ENCODE measurements at places on chromosomes 7 and 10.

- no peak for DNase-seq
These were observed 997.3 kb downstream of the REEP3 start for GRCh38 chr10:64518456-64518855.

- no peak for DNase-seq
These were observed 2.8 kb upstream of the COL1A2 start for GRCh38 chr7:94391726-94392392.

DNA sequence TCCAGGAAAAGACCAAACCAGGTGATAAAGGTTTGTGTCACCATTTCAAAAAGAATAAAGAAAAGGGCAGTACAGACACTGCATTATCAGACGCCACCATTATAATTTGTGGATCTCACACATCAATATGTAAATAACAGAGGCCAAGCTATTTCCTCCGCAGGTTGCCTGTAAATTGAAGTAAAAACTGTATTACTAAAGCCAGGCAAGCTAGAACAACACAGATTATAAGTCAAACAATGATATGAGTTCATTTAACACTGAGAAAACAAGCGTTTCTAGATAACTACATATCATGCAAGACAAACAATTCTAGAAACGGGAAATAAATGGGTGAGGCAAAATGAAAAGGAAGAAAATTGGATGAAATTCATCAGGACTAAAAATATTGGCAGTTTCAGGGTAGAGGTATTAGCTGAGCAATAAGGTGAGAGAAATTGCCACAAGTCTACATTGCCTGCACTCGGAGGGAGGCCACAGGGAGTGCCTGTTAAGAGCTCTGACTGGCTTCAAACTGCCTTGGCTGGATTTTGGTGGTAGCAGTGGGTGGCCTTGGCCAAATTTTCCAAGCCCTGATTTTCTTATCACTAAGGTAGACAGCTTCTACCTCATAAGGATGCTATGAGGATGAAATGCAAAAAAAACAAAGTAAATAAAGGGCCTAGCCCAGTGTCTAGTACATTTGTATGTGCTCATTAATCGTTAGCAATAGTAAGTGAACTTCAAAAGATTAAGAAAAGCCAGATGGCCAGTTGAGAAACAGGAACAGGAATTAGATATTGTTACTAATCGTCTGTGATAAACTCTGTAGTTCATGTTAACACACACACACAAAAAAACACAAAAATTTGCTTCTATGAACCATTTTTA is 240.0 kb upstream of the NFE2L3 start:
- no peak for DNase-seq

GRCh38 chr7:6435486-6436384 is 12.0 kb downstream of the DAGLB start:
- peak; percentile 85 for DNase-seq

- peak; percentile 35 for DNase-seq
These were observed 169.3 kb upstream of the AKR1E2 start for GRCh38 chr10:4656576-4657194.

DNA sequence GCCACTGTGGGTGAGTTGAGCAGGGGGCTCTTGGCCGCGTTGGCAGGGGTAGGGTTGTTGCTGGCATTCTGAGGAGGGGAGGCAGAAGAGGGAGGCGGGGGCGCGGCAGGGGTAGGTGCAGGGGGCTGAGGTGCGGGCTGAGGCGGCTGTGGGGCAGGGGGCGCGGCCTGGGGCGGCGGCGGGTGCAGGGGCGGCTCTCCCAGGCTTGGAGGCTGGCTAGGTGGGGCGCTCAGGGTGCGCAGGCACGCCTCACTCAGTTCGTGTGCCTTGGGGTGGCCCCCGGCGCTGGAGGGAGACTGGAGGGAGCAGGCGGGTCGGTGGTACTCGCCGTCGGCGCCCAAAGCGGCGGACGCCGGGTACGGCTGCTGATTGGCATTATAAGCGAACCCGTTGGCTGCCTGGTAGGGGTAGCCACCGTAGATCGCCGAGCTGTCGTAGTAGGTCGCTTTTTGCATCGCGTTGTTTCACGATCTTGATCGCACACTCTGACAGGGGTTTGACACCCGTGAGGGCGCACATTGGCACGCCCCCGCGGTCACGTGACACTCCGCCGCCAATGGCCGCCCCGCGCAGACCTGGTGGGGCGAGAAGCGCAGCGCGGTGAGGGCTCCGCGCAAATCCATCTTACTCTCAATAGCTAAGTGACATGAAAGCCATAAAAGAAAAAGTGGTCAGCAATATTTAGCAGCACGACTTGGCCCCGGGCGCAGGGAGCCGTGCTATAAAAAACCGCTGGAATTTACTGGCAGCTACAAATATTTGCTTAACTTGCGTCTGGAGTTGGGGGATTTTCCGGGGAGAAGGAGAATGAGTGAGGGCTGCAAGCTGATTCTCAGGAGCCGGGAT is 7.9 kb upstream of the HOXA2 start:
- DNase-seq: no peak

DNA sequence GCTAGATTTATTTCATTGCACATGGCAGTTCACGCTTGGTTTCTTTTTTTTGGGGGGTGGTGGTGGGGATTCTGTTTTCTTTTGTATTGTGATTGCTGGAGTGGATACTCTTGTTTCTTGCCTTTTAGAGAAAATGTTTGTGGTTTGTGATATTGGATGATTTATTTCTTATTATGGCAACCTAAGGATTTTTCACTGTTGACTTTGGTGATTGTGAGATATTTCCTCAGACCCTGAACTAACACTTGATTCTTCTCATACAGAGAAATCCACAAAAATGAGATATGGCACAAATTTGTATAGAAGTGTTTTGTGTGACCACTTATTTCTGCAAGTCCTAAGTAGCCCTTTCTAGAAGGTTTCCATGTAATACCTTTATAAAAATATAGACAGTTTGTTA is 871.1 kb downstream of the LRMDA start:
- no peak for DNase-seq

Measured in stimulated activated CD4-positive, alpha-beta T cell treated with anti-CD3 and anti-CD28 coated beads, Interleukin-12 subunit alpha, Interleukin-12 subunit beta, amount 100 ng/mL, for 4 hours (primary cell).